NCI-H2227 treated with DMSO at 0.1 percent for 48 hours (cell line): ENCODE measurements at places on chromosomes 6 and 20.

DNA sequence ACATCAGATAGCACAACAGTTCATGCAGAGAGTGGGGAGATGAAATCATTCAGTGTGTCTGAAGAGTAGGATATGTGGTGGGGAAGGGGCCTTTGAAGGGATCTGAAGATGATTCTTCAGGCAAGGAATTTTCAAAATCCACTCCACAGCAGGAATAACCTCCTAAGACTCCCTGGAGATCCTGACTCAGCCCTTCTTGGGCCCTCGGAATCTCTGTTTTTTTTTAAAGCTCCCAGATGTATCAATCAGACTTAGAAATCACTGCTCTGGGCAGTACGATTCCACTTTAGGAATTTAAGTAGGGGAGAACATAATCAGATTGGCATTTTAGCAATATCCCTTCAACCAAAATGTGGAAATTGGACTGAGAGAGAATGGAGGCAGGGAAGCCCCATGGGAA is 55.5 kb downstream of the RIOK1 start:
- DNase-seq = no peak

DNA sequence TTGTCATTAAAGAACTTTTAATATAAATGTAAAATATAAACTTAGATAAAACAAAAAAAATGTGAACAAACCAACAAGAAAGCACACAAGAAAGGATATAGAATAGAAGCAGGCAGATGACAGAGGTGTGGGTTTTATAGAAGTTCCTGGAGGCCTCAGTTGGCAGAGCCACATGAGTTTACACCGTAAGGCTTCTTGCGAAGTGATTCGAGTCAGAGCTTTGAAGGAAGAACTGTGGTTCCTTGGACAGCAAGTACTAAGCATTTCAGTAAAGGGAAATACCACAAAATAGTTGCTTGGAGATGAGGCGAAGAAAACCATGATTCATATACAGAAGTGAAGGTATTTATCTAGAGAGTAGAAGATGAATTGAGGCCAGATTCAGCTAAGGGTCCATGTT is 207.9 kb upstream of the EYA4 start:
- no peak for DNase-seq

DNA sequence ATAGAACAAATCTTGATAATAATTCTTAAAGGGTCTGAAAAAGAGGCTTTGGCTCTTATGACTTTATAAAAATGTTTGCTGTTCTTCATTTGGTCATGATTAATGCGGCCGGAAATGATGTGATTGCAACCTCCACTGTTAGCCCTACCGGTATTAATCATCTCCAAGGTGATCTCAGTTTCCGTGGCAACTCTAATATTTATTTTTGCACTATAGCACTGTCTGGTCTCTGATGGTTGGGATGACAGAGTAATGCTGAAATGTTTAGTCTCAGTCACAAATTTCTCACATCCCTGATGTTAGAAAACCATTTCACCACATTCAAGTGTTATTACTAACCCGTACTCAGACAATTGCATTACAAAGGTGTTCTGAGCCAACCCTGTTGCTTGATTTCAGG is 87.4 kb downstream of the TMEM200A start:
- no peak for DNase-seq

GRCh38 chr6:111653979-111654378 is 48.3 kb upstream of the TRAF3IP2 start:
- DNase-seq = no peak

GRCh38 chr6:38389875-38390274 is 249.9 kb downstream of the BTBD9 start:
- no peak for DNase-seq

DNA sequence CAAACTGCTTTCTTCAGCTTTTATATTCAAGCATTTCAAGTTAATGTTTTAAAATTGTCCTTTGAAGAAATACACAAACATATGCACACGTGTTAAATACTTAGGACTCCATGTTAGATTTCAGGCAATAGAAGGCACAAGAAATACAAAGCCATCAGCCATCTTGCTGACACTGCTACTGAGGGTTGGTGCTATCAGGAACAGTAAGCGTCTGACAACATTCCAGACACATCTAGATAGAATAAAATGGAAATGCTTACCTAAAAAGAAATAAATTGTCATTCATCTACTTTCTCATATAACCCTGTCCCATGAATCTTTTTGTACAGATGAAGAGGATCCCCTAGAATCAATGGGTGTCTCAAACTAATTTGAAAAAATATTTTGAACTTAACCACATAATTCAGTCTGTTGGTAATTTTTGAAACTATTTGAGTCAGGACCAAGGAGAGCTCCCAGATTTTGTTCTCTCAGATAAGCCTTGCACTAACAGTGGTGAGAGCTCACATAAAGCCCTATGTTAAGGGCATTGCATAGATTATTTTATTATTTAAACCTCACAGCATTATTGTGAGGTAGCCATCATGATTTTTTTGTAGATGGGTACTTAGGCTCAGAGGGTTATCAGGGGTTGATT is 631.1 kb upstream of the POU3F2 start:
- DNase-seq = no peak

DNA sequence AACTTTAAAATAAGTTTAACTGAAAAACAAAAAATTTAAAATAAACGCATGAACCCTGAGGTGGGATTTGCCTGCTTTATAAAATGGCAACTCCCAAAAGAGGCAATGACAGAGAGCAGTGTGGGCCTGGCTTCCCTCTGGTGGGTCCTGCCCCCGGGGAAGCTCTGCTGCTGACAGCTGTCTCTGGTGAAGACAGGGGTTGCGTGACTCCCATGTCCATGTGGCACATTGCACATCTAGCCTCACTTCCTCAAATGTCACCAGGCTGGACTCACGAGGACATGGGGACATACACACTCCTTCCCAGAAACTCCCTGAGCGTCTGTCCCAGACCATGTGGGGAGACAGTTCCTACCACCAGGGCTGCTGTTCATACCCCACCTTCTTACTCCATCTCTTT is 66.2 kb downstream of the ABHD12 start:
- DNase-seq = no peak

- DNase-seq = no peak
Measured at GRCh38 chr20:20505554-20505953, 137.7 kb downstream of the INSM1 start.

DNA sequence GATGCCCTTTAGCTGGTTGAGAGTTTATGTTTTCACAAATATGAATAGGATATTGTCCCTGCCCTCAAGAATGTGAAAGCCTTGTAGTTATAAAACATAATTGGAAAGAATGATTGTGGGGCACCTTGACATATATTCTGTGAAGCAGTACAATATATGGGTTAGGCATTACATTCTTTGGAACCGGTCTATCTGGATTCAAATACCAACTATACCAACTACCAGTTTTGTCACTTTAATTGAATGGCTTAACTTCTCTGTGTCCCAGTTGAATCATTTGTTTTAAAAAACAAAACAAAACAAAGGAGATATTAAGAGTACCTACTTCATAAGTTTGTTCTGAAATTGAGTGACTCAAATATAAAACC is 146.5 kb downstream of the TBC1D32 start:
- DNase-seq = no peak

- no peak for DNase-seq
Measured at GRCh38 chr6:135527960-135528249, 30.4 kb upstream of the AHI1 start.

- DNase-seq = peak; percentile 1
Measured at GRCh38 chr6:116557893-116558292, 4.3 kb downstream of the CALHM4 start.

GRCh38 chr20:22074635-22075034 is 369.2 kb downstream of the PAX1 start:
- DNase-seq = no peak

DNA sequence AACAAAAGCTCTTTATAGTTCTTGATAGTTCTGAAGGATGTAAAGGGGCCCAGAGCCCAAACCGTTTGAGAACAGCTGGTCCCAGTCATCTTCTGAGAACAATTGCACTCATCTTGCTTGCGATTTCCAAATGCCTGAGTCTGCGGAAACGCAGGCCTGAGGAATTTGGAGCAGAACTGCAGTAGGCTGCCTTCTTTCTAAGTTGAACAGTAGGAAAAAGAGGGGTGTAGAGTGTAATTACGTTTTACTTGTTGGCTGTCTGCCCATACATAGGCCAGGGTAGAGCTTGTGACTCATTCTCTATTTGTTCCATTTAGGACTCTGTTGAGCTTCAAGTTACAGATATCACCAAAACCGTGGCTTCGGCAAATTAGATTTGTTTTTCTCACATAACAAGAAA is 42.0 kb upstream of the KIF16B start:
- peak; percentile 17 for DNase-seq

DNA sequence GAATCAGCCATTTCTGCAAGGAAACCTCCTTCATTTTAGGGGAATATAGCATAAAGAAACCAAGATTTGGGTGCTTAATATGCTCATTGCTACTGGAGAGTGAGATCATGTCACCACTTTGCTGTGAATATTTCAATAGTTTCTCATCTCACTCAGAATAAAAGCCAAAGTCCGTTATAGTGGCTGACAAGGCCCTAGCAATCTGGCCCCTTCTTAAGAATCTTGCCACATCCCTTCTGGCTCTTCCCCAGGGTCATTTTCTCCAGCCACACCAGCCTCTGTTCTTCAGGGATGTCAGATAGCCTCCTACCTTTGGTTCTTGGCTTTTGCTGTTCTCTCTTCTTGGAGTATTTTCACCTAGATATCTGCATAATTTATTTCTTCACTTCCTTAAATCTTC is 24.8 kb upstream of the MLIP start:
- DNase-seq = no peak

- no peak for DNase-seq
Measured at GRCh38 chr20:32208499-32209154, 947 bp downstream of the POFUT1 start.

- DNase-seq = no peak
Measured at GRCh38 chr20:44888226-44889103, 3.0 kb downstream of the YWHAB start.

GRCh38 chr6:11242711-11243110 is 10.2 kb upstream of the NEDD9 start:
- DNase-seq = no peak

GRCh38 chr20:31602779-31603441 is 2.2 kb upstream of the ID1 start:
- DNase-seq = no peak

DNA sequence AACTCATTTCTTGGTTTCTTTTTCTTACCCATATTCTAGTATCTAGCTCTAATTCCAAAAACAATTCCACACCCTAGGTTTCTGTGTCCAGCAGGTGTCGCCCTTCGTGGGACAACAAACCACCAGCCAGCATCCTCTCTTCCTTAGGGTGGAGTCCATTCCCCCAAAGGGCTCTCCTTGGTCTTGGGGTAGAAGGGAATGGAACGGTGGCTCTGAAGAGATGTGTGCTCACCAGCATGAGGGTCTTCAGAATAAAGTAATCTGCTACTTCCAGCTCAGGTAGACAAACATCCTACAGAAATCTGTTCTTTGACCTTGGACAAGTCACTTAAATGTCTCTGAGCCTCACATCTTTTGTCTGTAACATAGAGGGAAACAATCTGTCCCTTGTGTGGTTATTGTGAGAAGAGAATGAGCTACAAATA is 7.2 kb downstream of the HLA-DMB start:
- DNase-seq = peak; percentile 59

DNA sequence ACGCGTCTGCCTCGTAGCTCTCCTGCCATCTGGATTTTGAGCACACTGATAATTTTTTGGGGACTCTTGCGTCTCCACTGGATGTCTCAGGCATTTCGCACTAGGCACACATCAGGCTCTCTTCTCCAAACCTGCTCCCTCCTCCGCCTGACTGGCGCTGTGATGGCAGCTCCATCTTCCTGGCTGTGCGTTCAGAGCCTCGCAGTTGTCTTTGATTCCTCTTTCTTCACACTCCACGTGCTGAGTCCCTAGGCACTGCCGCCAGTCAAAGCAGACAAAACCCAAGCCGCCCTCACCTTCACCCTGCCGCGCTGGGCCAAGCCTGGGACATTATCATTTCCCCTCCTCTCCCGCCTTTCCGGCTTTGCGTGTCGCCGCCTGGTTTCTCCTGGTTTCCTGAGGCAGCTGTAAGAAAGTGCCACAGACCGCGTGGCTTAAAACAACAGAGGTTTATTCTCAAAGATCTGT is 778 bp downstream of the PSMG4 start:
- peak; percentile 50 for DNase-seq

DNA sequence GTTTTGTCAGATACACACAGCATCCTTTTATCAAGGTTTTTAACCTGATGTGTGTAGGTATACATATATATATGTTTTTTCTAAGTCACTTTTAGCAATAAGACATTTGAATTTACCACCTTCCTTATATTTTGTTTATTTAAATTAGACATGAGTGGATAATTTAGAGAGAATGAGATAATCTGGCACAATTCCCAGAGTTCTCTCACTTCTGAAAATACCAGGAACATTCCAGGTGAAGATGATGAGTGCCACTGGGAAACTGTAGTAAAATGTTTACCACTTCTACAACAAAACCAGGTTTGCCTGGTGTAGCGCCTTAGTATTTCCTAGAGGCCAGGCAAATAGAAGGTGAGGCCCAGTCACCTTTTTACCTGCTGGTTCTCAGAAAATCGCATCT is 189.5 kb downstream of the TMEM242 start:
- DNase-seq = no peak

GRCh38 chr20:6870559-6870958 is 103.1 kb downstream of the BMP2 start:
- DNase-seq = no peak

GRCh38 chr6:169097381-169097959 is 156.2 kb downstream of the THBS2 start:
- DNase-seq = no peak

- DNase-seq = no peak
Measured at GRCh38 chr6:105507811-105508210, 104.9 kb upstream of the PREP start.

DNA sequence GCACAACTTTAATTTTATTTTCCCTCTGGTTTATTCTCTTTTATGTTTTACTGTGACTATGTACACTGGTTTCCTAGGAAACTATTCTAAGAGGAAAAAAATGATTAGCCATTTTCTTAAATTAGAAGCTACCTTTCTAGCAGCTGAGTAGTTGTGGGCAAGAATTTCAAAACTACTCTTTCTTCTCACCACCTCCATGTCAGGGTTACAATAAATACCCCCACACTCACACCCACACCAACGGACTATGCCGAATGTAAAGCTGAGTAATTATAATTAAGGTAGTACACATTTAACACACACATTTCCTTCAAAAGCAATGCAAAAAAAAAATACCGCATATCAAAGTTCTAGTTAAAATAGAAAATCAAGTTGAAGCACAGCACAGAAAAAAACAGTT is 78.9 kb downstream of the ARHGAP18 start:
- no peak for DNase-seq

GRCh38 chr20:36573798-36574365 is 485 bp downstream of the TGIF2 start:
- no peak for DNase-seq

DNA sequence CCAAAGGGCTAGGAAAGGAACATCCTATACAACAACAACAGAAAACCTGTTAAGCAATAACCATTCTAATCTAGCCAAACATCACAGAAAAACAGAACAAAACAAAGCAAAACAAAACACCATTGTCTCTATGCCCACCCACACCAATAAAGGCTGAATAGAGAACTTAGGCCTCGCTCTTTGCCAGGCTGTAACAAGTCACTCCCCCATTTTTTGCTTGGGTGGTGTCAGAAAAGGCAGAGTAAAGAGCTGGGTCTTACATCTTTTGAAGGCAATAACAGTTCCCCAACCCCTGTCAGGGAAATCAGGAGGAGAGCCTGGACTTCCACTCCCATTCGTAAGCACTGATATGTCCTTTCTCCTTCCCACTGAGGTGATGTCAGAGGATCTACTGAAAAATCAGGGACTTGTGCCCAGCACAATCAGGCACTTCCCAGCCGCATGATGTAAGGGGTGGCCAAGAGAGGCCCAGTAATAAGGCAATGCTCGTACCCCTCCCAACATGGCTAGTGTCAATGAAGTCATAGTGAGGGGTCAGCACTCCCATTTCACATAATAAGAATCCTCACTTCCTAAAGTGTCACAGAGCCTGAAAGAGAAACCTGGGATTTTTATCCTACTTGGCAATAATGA is 31.0 kb downstream of the THEMIS start:
- DNase-seq = no peak
